ENCODE measurements at places on chromosomes 5 and 9.

DNA sequence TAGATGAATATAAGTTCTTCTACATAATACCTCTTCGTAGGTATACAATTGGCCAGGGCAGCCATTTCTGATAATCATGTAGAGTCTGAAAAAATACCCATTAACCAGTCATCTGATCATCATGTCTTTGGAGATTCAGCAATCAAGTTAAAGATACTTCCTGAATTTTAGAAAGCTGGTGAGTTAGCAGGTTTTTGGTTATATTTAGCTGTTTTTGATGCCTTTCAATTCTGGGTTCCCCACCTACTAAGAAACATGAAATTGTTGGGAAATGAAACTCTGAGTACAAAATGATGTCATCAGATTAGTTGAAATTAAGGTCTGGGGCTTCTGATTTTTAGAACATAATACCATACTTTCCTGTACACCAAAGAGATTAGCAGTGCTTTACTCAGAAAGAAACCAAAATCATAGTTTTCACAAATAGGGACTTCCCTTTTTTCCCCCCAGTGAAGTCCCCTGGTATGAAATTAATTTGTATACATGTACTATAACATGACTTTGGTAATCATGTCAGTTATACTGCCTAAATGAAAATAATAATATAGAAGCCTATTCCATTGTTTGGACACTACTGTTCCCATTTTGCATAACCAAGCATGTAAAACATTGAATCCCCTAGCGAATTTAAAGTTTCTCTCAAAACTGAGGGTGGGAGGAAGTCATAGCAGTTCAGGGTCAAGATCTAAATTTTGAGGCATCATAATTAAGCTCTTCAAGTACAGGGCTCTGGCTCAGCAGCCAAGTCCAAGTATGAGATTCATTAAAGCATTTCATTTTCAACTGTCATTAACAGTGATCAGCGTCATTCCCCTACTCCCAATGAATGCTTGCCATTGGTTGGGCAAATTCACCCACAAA lies 17.9 kb downstream of the PRLR start:
- peak; percentile 83 for DNase-seq

- no peak for DNase-seq
Observed at GRCh38 chr9:76223749-76224340, 170.4 kb downstream of the RFK start.

DNA sequence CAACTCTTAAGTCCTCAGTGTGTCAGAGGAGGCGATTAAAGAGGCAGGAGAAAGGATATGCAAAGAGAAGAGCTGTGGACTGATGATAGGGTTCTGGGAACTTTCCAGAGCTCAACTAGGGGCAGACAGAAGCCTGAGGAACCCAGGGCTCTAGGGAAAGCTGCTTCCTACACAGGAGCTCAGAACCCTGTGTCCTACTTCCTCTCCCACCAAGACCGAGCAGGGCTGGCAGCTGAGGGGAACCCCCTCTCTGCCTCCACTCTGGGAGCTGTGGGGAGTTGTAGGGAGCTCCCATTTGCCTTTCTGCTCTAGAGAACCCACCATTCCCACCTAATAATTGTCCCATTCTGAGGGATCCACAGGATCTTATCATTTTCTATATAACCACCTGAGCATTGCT lies 674.3 kb downstream of the ACTL7B start:
- peak; percentile 35 for DNase-seq

- DNase-seq = peak; percentile 44
Observed at GRCh38 chr5:81782811-81783210, 31.9 kb upstream of the SSBP2 start.

GRCh38 chr5:90054612-90055011 lies 354.9 kb downstream of the CETN3 start:
- DNase-seq = no peak

- DNase-seq = no peak
Observed at GRCh38 chr5:160229190-160229742, at the start of gene FABP6. Gene FABP6, plus strand, starts transcription at chr5:160229506. Its CDS starts 52 bp downstream, at chr5:160229558.
